ENCODE measurements at places on chromosomes 1 and 21.

DNA sequence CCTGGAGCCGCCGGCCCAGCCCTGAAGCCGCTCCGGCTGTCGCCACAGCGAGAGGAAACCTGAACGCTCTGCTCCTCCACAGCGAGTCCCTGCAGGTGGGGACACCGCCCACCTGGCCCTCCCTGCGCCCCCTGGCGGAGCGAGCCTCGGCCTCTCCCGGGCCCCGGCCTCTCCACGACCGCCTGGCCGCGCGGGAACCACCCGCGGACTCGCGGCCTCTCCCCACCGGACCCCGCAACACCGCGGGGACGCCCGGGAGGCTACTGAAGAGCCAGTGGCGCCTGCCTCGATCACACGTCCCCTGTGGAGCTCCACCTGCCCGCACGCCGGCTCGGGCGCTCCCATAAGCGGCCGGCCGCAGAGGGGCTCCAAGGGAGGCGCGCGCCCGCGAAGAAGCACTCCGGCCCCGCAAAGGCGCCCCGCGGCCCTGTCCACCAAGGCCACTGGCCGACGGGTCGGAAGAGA lies 109.6 kb downstream of the KCNN3 start:
- DNase-seq = peak; percentile 69

DNA sequence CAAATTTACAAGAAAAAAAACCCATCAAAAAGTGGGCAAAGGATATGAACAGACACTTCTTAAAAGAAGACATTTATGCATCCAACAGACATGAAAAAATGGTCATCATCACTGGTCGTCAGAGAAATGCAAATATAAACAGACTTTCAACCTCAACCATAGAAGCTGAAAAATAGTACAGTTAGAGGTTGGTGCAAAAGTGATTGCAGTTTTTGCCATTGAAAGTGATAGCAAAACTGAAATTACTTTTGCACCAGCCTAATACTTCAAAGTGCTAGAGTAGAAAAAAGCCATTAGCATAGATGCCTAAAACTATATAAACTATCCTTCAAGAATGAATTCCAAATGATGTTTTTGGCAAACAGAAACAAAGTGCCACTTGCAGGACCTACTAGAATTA lies 365.8 kb upstream of the DPYD start:
- DNase-seq = no peak

DNA sequence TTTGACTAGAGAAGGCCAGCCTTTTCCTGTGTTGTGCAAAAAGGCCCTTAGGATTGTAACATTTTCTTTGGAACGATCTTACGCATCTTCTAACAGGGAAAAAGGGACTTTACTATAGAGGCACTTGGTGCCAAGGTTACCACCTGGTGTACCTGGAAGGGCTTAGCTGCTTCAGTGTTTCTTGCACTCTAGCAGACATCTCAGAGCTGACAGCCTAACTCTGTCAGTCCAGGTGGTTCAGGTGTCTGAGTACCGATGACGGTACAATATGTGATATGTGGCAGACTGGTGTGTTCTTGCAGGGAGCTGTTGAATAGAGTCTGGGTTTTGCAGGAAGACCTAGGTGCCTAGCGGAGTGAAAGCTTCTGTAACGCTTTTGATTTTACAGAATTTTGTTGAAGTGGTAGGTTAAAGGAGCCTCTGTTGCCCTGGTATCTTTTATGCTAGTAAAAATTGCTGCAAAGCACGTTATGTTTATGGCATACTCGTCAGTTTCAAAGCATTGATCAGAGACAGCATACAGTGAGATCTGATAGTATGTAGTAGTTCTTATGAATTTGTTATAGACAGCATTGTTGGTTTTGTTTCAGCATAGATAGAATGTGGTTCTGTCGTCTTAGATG lies 1.4 kb downstream of the MAGI3 start:
- DNase-seq = no peak

GRCh38 chr21:14616380-14617039 lies 70.4 kb upstream of the SAMSN1 start:
- no peak for DNase-seq

All from GM18507 (cell line).